ENCODE measurements at places on chromosomes 5 and 9.

GRCh38 chr5:154737667-154738320 is 17.4 kb upstream of the LARP1 start:
- DNase-seq: no peak

- no peak for DNase-seq
These were observed 25.8 kb downstream of the RFX3 start for GRCh38 chr9:3500044-3500443.

- DNase-seq: no peak
These were observed 45.1 kb downstream of the TTC1 start for GRCh38 chr5:160054047-160054446.

DNA sequence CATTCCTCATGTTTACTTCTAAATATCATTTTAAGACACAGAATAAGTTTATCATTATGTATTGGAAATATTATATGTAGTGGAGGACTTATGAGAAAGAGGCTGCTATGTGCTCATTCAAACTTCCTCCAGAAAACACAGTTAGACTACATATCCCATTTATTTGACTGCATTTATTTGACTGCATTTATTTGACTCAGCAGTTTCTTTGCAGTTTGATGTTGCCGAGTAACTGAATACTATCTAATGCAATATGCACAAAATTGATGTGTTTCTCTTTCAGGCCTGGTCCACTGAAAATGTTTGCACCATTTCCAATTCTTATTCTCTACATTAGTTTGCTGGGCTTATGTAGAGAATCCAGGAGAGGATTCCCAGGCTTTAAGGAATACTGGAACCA is 89.9 kb upstream of the FBN2 start:
- DNase-seq: no peak

- no peak for DNase-seq
These were observed 275.8 kb downstream of the ADAMTSL1 start for GRCh38 chr9:18749711-18750110.

- DNase-seq: no peak
These were observed 52.6 kb downstream of the PDCD1LG2 start for GRCh38 chr9:5562806-5563416.

GRCh38 chr9:137982200-137982599 is 104.6 kb downstream of the CACNA1B start:
- no peak for DNase-seq

DNA sequence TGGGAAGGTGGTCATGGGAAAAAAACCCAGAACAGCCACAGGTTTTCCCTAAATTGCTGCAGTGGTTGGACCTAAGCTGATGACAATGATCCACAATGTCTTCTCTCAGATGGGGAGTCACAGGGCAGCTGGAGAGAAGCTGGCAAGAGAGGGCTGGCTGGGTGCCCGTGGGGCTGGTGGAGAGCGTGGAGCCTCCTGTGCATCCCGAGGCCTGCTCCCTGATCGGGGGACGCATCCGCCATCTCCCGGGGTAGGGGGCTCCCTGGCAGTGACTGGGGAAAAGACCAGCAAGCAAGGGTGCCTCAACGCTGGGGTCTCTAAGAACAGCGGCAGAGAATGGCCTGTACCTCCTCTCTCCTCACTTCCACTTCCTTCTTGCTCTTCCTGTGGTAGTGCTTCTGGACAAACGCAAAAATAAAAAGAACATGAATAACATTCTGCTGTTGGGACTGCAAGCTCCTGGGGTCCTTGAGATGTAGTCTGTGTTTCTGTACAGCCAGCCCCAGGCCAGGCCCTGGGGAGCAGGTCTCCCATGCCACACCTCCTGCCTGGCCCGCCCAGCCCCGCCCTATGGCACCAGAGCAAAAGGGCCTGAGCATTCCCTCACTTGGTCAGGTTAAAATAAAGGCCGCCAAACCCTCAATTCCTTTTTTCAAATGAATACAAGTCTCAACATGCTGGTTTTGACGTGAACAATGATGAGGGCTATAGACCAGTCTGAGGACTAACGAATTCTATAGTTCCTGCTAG is 7.0 kb upstream of the MRNIP start:
- DNase-seq: no peak
